HCT116 (cell line): ENCODE measurements at places on chromosomes 2 and 18.

GRCh38 chr18:62369129-62369644 is 44.1 kb downstream of the TNFRSF11A start:
- DNase-seq, result no peak

DNA sequence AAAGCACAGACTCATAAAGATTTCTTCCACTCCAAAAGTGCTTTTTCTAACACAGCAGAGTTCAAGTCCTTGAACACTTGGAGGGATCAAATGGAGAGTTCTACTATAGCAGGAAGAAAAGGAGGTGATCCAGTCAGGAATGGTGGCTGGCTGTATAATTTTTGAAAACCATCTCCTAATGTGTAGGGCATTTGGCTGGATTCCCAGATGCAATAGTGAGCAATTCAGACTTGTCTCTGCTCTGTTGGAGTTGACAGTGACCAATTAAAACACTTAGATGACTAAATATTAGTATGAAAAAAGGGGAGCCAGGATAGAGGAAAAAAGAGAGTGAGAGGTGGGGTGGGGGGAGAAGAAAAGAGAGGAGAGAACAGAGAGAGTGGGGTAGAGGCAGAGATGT is 5.3 kb upstream of the G6PC2 start:
- no peak for DNase-seq

- DNase-seq, result no peak
Observed at GRCh38 chr2:48247206-48247605, 282.7 kb upstream of the STON1 start.

DNA sequence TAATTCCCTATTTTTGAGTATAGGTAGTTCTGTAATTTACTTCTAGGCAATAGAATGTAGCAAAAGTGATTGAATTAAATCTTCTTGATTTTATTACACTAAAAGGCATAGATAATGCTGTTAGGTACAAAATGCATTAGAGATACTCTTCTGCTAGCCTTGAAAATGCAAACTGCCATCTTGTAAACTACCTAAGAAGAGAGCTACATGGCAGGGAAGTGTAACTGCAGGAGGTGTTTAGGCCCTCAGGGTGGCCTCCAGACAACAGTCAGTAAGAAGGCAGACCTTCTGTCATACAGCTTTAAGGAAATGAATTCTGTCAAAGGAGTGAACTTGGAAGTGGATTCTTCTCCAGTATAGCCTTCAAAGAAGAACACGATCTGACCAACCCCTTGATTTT is 1396.8 kb upstream of the SLC39A10 start:
- DNase-seq, result no peak

DNA sequence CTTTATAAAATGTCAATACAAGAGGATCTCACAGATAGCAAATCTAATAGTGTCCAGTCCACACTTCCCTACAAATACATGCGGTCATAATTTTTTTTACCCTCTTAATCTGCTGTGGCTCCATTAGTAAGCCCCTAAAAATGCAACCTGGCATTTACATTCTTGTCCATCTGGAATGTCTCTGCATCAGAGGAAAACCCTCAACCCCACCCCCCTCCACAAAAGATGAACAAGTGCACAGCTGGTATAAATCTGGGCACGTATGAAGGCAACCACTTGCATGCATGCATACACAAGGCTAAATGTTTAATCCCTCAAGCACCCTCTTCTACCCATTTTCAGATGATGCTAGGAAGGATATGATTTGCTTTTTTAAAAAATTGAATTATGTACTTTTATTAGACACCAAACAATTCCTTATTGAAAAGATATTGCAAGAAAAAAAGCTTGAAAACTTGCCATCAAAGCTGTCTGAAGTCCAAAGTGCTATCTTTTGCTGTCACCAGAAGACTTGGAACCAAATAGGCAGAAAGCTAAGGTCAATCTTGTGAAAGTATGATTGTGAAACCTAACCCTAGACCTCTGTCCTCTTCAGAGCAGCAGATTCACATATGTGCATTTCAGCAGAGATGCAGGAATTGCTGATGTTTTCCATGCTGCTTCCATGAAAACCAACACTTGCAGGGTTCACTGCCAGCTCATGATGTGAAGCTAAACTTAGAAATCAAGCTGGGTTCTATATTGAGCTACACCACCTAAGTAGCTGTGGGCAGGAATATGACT is 39.0 kb downstream of the IRS1 start:
- peak; percentile 81 for DNase-seq

GRCh38 chr18:33821503-33821902 is 243.5 kb downstream of the ASXL3 start:
- no peak for DNase-seq

DNA sequence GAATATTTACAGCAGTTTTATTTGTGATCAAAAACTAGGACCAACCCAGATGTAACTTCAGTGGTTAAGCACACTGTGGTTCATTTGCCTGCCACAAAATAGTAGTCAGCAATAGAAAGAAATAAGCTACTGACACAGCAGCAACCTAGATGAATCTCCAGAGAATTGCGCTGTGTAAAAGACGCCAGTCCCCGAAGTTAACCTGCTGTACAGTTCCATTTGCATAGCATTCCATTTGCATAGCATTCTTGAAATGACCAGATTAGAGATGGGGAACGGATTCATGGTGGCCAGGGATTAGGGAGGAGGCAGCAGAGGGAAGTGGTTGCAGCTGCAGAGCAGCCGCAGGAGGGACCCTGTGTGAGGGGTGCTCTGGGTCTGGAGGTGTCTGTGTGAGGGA is 39.3 kb upstream of the NFATC1 start:
- no peak for DNase-seq

- no peak for DNase-seq
Observed at GRCh38 chr2:170819680-170820664, 3.3 kb downstream of the GAD1 start.

GRCh38 chr2:166881177-166881576 is 7.1 kb upstream of the XIRP2 start:
- no peak for DNase-seq

DNA sequence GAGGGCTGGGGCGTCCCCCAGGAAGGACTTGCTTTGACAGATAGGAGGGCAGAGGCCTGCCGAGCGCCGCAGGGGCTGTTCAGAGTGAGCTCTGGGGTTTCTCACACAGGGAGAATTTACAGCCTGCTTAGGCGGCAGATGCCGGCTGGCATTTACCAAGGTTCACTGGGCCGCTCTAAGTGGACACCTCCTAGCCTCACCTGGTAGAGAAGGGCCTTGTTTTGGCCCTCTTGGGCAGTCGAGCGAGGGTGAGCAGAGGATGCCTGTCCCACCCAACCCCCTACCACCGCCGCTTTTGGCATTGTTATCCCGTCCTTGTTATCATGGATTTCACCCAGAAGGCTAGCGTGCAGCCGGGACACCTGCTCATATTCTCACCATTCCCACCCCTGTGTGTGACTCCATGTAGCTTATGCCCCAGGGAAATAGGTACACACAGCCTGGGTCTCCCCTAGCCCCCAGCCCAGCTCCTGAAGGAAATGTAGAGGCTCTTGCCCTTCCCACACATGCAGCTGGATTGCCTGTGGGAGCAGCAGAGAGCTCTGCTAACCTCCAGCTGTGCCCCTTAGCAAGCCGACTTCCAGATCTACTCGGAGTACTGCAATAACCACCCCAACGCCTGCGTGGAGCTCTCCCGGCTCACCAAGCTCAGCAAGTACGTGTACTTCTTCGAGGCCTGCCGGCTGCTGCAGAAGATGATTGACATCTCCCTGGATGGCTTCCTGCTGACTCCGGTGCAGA is 52.4 kb downstream of the FAM168B start:
- no peak for DNase-seq

GRCh38 chr2:28735511-28735910 is 16.1 kb upstream of the PPP1CB start:
- DNase-seq, result no peak

- DNase-seq, result peak; percentile 19
Observed at GRCh38 chr2:27807476-27807875, 36.0 kb downstream of the MRPL33 start.

DNA sequence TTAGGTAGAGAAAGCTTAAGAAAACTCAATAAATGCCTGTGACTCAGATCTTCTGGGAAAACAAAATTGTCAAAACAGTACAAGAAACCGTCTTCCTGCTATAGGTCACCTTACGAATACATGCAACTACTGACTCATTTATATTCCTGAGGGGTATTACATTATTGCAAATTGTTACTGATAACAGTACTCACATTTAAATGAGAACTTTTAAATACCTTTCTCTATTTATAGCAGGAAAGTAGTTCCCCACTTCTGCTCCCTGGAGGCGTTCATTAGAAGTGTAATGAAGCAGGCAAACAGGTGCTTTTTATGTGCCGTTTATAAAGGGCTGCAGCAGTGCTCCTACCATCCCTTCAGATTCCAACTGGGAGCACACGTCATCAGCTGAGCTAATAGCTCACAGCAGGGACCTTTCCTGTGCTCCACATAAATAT is 65.1 kb upstream of the RPRM start:
- no peak for DNase-seq

DNA sequence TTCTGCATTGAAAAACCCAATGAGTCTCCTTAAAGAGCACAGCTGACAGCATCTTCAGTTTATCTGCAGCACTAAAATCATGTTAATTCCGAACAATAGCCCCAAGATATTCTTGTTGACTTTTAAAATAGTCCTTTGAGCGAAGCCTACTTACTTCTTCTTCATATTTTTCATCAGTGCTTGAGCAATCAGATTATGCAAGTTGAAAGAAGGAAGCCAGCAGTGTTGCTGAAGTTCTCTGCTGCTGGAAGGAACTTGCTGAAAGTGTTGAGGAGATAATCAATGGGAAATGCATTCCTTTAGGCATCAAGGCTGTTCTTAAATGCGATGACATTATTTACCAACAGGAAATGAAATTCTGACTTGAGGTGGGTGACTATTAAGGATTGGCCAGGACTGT is 105.9 kb upstream of the SNTG2 start:
- no peak for DNase-seq

DNA sequence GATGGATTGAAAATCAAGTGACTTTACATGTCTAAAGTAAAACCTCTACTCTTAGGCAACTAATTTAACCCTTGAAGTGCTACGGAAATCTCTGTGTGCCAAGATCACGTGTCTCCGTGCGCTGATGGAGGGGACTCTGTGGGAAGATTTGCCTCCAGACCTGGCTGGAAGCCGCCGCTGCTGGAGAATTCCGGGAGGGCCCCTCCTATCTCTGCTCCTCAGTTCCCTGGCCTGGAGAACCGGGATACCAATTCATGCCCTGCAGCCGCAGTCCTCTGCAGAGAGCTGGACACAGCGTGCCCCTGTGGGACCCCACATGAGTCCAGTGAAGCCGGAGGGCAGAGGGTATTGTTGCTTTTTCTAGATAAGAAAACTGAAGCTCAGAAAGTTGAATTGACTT is 126.9 kb upstream of the PXDN start:
- no peak for DNase-seq

DNA sequence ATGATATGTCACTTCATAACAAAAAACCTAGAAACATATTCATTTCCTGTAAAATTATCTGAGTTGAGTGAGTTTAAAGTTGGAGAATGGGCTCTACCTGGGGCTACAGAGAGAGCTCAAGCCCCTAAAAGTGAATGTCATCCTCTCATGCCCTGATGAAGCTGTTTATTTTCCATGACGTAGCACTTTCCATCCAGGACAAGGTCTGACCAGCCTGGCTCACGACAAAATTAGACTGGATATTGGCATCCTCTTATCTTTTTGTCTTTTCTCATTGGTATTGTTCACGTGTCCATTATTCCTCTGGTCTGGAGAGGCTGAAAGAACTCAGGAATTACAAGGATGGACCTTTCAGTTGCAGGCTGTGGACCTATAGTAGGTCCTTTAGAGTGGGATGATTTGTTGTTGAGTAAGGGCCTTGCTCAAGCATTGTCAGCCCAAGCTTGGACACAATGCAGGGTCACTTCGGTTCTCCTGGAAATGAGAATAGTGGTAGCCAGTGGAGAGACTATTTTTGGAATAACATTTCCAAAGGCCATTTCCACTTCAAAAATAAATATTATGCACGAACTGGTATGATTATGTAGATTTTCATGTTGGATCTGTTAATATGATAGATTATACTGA is 24.4 kb upstream of the TDRD15 start:
- DNase-seq, result no peak

- no peak for DNase-seq
Observed at GRCh38 chr2:171675810-171676345, 11.4 kb upstream of the DYNC1I2 start.

DNA sequence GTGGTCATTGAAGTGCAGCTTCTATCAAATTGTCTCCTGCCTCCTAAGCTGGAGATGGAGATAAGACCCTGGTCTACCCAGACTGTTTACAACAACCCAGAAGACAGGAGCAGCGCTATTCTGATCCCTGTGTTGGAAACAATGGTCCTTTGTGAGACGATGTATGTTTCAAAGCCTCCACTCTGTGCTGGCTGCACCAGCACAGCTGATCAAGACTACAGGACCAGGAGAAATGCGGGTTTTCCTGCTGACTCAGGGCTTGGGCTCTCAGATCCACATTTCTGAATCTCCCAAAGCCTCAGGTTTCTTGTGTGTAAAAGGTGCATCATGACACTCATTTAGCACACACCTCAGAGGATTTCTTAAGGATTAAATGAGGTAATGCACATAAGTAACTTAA is 92.0 kb downstream of the POU3F3 start:
- DNase-seq, result no peak

GRCh38 chr2:134372611-134373131 is 118.8 kb downstream of the MGAT5 start:
- DNase-seq, result no peak

DNA sequence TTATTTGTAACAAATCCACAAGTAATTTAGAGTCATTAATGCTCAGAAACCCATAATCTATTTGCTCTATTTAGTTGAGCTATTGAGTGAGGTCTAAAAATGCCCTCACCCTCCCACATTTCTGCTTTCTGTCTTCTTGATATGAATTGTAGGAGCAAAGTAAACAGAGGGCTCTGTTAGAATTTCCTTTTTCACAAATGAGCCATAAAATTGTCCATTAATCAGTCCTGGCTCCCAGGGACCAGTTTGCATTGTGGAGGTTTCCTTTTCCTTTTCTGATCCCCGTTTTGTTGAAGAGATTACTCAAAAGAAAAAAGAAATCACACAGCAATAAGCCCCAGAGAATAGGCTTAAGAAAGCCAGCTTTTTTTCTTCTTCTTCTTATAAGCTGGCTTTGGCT is 476.7 kb downstream of the EPHA4 start:
- no peak for DNase-seq

GRCh38 chr2:183474912-183475695 is 350.9 kb downstream of the NUP35 start:
- DNase-seq, result no peak
